HAP-1 (cell line): ENCODE measurements at places on chromosomes 2 and 18.

- no peak for DNase-seq
Observed at GRCh38 chr2:19169134-19169768, 189.2 kb downstream of the OSR1 start.

DNA sequence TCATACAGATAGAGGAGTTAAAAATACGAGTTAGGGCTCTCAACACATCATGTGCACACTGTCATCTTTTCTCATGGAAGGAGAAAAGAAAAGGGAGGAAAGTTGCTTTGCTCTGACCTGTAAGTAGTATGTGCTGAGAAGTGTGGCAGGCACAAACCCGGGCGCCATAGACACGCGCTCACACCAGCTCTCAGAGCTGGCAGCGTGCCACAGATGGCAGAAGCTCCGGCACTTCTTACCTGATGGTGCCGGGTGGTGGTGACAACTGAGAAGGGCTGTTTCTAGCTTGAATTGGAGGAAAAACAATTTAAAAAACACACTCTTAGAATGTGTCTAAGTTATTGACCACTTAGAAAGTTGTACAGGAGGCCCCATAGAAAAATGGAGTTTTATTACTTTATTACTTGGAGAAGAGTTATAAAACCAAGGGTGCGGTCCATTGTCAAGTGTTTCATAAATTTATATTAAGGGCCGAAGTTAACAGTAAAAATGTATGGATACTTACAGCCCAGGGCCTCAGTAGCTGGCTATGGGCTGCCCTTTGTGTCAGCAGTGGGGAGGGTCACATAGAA is 92.2 kb downstream of the DPP4 start:
- no peak for DNase-seq

- DNase-seq = no peak
Observed at GRCh38 chr2:21231985-21232384, 108.2 kb downstream of the TDRD15 start.

GRCh38 chr2:99900556-99900955 is 241.8 kb downstream of the AFF3 start:
- DNase-seq = no peak

GRCh38 chr2:10934979-10935350 is 23.2 kb downstream of the KCNF1 start:
- DNase-seq = no peak

GRCh38 chr18:43159086-43159770 is 43.7 kb upstream of the RIT2 start:
- DNase-seq = no peak

- no peak for DNase-seq
Observed at GRCh38 chr2:157672129-157672528, 43.5 kb upstream of the ACVR1C start.

DNA sequence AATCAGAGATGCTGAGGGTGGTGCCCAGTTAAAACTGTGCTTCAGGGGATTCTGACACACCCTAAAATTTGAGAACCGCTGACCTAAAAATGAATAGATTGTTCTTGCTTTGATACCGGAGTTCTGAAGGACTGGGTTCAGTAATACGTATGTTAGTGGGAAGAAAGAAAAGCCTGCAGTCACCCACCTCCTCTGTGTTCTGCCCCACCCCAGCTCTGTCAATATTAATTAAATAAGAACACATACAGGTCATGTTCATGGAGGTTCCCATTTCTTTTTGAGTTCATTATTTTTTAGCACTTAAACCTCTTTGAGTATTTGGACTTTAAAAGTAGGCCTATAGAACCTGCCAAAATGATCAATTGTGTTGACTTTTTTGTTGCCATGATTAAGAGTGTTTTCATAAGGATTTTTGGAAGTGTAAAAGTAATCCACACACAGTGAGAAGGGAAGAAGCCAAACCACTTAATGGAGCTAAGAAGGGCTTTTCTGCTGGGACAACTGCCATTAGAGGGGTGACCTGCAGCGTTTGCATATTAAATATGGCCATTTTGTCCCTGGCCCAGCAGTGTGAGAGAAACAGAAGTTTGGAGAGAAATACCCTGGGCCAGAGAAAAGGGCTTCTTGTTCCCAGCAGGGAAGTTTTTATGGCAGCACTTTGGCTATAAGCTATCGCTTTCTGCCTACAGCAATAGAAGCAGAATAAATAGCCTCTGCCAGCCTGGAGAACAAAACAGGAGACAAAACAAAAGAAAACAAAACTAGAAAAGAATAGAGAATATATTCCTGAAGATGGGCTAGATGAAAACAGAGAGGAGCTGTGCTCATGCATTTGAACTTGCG is 80.7 kb upstream of the RNF152 start:
- DNase-seq = no peak

- no peak for DNase-seq
Observed at GRCh38 chr2:112566104-112566503, 18.3 kb upstream of the CHCHD5 start.

DNA sequence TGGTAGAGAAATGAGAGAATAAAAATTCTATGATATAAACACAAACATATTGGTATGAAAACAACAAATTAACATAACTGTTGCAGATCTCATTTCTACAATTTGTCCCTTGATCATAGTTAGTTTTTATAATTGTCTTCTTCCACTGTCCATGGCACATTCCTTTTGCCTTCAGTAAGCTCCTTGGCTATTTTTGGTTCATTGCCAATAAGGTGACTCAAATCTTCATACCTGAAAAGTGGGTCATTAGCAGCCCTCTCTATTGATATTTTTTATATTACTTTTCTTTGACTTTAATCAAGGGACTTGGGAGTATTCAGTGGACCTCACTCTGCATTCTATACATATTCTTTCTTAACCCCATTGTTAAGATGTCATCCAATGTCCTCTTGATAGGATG is 552.9 kb downstream of the TDRD15 start:
- DNase-seq = no peak

DNA sequence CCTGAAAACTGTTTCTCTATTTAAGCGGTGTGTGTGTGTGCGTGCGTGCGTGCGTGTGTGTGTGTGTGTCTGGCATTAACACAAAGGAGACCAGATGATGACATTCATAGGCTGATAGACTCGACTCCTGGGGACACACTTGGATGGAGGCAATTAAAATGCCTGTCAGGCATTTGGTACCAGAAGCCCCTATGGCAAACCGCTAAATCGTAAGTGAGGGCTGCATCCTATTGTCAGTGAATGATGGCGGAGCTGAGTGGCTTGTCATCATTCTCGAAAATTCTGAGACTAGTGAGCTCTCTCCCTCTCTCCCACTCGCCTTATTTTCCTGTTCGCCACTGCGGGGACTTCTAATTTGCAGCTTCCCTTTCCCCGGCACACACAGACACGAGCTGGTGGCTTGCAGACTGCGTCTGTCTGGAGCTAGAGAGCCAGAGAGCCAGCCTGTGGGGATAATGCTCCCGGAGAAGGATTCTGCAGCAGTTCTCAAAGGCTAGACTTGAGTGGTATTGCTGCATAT is 155.4 kb downstream of the MAP2 start:
- DNase-seq = peak; percentile 51

GRCh38 chr2:240529344-240529999 is 28.3 kb downstream of the ANKMY1 start:
- DNase-seq = no peak

DNA sequence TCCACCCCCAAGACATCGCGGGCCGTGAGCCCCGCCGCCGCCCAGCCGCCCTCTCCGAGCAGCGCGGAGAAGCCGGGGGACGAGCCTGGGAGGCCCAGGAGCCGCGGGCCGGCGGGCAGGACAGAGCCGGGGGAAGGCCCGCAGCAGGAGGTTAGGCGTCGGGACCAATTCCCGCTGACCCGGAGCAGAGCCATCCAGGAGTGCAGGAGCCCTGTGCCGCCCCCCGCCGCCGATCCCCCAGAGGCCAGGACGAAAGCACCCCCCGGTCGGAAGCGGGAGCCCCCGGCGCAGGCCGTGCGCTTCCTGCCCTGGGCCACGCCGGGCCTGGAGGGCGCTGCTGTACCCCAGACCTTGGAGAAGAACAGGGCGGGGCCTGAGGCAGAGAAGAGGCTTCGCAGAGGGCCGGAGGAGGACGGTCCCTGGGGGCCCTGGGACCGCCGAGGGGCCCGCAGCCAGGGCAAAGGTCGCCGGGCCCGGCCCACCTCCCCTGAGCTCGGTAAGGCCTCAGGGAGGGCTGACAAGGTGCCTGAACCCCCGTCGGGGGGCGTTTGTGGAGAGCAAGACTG is 14.2 kb downstream of the SPEG start:
- DNase-seq = no peak

- no peak for DNase-seq
Observed at GRCh38 chr2:58194458-58194857, 46.7 kb downstream of the FANCL start.

- no peak for DNase-seq
Observed at GRCh38 chr2:14715600-14715999, 83.1 kb downstream of the LRATD1 start.

- DNase-seq = no peak
Observed at GRCh38 chr2:233413559-233414272, 59.4 kb downstream of the DGKD start.

DNA sequence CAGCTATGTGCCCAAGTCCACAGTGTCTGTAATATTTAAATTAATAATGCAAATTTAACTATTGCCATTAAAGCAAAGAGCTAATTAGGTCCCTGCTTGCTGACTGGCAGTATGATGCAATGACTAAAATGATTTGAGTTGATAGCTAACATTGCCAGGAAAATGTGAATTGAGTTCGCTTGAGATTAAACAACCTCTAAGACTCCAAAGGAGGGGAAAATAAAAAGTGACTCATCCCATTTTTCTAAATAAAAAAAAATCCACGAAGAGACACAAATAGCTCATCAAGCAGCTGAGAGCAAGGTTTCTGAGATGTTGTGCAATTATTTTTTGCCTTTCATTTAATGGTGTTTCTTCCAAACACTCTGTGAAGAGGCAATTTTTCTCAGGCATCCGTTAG is 413.0 kb downstream of the MTX2 start:
- no peak for DNase-seq

GRCh38 chr2:134648586-134648985 is 70.2 kb downstream of the TMEM163 start:
- no peak for DNase-seq

DNA sequence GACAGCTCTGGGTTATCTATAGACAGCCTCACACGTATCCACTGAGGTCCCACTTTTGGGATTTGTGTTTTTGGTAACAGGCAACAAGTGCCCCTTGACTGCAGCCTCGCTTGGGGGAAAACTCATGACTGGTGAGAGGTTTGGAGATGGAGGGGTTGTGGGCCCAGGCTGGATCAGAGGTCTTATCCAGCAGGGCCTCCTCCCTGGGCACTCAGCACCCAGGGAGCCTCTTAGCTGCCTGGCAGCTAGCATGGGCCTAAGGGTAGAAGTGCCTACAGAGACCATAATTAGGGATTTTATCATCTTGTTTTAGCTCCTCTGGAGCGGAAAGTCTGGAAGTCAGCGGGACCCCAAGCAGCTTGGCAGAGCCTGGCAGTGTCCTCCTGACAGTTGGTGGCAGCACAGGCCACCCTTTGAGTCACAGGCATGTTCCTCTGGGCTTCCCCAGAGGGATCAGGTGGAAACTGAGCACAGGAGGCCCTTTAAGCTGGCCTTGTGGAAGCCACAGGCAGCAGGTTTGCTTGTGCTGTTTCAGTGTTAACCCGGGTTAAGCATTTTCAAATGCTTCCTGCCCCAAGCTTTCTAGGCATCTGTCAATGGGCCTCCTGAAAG is 143.1 kb downstream of the KCTD1 start:
- DNase-seq = no peak

DNA sequence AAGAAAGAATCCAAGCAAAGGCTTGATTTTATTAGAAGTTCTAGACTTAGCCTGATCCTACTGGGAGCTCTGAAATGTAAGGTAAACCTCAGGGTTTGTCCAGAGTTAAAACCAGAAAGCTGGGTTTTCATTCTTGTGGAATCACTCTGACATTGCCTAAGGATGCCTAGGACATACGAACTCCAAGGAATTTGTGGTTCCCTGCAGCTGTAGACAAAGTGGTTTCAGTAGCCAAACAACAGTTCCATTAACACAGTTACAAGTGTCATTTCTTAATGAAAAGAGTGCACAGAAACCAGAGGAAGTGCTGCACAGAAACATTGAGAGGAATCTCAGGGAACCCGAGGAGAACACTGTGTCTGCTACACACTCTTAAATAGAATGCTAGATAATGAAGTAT is 221.4 kb upstream of the ST6GAL2 start:
- DNase-seq = no peak

- no peak for DNase-seq
Observed at GRCh38 chr2:129056959-129057317, 738.3 kb upstream of the HS6ST1 start.

DNA sequence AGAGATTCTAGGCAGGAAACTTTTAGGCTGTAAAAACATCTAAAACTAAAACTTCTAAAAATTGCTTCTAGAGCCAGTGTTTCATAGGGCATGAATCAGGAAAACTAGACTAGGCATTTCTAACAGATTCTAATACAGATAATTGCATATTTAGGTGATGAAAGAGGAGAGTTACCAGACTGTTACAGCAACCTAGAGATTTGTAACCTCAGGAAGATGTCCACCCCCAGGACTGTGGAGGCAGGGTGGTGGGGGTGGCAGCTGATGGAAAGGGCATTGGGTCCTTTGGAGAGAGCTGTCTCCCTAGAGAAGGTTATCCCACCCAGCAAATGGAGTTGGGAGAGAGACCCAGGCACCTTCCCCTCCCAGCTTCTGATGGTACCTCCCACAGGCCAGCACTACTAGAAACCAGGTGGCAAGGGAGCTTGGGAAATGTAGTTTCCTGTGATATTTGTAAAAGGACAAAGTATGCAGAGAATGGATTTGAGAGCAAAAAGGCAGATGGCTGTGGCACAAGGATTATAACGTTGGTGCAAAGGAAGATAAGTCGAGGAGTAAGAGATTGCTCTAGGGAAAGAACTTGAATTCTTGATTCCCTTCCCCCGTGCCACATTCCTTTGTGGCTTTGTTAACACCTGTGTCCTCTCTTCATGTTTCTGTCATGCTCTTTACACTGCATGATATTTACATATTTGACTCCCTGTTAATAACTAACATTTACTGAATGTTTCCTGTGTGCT is 75.6 kb upstream of the MGAT5 start:
- DNase-seq = no peak

DNA sequence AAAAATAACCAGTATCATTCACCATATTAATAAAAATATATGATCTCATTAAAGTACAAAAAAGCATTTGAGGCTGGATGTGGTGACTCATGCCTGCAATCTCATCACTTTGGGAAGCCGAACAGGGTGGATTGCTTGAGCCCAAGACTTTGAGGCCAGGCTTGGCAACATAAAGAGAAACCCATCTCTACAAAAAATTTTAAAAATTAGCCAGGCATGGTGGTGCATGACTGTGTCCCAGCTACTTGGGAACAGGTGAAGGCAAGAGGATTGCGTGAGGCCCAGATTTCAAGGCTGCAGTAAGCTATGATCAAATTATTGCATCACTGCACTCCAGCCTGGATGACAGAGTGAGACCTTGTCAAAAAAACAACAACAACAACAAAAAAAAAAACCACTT is 75.9 kb downstream of the RAD51AP2 start:
- no peak for DNase-seq

DNA sequence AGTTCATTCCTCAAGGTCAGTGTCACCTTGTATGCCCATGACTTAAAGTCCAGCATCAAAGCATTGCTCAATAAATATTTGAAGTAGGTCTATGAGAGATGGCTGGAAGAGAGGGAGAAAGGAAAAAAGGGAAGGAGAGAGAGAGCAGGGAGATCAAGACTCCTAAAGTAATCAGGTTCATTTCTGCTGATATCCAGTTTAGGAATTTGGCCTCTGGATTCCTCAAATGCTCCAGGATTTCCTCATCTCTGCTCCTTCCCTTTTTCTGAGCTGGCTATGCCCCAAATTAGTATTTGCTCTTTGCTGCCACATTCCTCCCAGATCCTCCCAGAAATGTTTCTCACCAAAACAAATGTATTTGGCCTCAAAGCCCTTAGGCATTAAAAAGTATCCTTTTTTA is 739.4 kb upstream of the CHAC2 start:
- no peak for DNase-seq
